ENCODE measurements at places on chromosomes 13 and 19.
A peak's percentile ranks its signal among the peaks of the same experiment; 100 is the strongest.

DNA sequence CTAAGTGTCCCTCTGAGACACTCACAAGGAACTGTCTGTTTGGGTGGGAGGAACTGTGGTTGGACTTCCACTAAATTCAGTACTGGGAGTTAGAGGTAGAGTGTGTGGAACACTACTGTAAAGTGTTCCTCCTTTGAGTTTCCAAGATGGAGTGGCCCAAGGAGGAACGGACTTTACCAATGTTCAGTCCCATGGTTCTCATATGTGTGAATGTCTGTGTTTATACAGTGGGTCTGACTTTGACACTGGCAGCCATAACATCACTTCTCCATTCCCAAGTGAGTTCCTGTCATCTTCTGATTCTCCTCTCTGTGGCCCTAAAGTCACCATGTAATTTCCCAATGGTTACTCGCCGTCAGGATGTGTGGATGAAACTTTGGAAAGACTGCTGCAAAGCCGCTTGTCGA is 136.8 kb upstream of the SERP2 start:
- DNase-seq, result no peak

DNA sequence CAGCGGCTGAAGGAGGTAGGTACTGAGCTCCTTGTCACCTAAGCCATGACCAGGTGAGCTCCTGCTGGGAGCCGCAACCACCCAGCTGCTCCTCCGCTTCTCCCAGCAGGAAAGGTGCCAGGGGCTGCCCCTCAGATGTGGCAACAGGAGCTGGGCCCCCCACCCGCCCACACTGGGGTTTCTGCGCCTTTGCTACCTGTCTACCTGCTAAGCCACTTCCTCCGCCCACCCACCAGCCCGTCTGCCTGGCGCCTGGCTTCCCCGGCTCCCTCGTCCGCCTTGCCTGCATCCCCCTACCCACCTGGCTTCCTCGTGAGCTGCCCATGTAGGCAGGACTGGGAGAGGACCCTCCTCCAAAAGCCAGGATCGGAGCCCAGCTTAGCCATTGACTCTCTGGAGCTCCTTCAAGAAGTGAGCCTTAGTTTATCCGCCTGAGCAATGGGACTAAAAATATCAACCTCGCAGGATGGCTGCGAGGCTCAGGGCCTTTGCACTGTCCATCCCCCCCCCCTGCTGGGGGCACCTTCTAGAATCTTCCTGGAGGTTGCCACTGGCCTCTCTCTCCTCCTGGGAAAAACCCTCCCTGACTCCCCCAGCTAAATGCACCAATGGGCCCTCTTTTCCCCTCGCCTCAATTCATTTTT is 55.8 kb upstream of the KLF2 start:
- no peak for DNase-seq

DNA sequence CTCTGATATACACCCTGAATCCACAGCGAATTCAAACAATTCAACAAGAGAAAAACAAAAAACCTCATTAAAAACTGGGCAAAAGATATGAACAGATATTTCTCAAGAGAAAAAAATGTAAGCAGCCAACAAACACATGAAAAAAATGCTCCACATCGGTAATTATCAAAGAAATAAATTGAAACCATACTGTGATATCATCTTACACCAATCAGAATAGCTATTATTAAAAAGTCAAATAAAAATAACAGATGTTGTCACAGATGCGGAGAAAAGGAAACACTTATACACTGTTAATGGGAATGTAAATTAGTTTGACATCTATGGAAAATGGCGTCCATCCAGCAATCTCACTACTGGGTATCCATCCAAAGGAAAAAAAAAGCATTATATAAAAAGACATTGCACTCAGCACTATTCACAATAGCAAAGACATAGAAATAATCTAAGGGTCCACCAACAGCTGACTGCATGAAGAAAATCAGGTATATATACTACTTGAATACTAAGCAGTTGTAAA is 1495.0 kb upstream of the PCDH20 start:
- DNase-seq, result no peak

GRCh38 chr19:46975925-46976782 is 43.5 kb upstream of the NPAS1 start:
- peak; percentile 56 for DNase-seq

DNA sequence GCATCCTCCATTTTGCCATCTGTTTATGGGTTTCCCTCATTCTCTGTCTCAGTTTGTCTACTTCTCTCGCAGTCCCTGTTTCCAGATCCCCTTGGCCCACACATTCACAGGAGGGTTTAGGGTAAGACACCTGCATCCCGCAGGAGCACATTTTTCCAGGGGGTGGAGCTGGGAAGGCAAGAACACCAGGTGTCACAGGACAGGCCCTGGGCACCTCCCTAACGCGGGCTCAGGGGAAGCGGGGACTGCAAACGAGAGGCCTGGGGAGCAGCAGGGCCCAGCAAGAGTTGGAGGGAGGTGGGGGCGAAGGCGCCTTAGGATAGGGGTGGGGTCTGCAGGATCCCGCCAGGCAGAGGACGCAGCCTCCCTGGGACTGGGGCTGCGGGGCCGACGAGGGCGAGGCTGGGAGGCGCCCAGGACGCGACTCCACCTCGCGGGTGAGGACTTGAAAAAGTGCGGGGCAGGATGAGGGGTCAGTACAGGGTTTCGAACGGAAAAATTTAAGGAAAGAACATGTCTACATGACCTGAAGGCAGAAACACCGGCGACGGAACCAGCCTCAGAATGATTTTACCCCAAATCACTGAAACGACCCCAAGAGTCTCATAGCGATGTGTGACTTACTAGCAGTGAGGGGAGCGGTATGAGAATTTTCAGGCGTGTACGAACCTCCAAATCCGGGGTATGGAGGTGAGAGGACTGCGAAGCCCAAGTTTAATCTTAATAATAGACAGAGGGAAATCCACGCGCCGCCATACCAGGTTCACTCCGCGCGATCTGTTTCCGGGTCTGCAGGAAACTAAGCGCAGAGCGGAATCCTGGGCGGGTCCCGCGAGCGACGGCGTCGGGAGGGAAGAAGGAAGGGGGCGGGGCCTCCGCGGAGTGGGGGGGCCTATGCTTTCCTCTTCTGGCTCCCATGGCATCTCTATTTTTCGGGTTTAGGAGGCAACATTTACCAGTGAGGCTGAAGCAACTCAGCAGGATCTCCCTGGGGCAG is 7.1 kb upstream of the ERVV-2 start:
- DNase-seq, result peak; percentile 53

Measured in mammary epithelial cell (primary cell).